ENCODE measurements at places on chromosomes 13 and 19.
A peak's percentile ranks its signal among the peaks of the same experiment; 100 is the strongest.

DNA sequence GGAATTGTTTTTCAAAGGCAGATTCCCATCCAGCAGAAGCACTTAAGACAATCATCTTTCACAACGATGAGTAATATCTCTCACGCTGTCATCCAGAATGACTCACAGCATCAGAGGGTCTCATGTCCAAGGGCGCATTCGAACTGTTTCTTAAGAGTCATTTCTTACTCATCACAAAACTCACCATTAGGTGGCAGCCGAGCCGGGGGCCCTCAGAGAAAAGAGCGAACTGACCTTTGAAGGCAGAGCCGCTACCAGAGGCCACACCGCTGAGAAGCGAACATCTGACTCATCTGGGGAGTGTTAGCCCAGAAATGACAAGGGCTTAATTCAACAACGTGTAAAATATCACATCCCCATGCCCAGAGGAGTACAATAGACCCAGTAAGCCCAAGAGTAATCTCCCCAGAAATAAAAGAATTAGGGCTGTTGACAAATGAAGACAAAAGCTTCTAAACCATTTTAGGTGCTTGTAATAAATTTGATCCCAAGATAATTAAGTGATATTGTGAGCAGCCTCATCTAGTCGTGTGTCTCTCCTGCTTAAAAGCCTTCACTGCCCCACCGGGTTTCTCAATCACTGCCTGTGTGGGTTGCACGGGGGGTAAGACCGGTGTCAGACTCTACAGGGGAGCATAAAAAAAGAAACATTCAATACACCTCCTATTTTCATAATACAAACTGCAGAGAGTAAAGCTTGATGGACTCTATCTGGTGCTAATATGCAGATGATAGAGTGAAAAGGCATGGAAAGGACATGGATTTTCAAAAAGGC is 96.2 kb downstream of the CYSLTR2 start:
- no peak for DNase-seq

- DNase-seq: no peak
Observed at GRCh38 chr13:20719783-20720182, 16.3 kb downstream of the IL17D start.

DNA sequence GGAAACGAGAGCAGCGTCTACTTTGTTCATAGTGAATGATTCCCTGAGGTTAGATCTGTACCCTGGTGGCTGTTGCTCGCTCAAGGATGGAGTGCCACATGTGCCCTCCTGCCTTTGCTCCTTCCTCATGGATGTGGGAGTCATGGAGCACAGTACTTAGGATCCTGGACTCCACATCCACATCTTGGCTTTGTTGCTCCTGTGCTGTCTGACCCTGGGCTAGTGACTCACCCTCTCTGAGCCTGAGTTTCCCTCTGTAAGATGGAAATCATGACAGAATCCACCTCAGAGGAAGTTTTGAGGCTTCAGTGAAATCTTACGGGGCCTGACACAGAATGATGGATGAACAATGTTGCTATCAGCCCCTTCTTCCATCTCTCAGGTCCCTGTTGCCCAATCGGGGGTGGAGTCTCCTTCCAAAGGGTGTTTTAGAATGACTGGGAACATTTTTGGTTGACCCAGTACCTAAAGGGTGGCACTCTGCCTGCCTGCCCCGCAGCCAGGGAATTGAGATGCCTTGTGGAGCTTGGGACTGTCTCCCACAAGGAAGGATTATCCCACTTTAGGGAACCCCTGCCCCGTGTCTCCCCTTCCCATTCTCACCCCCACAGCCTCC is 9.8 kb upstream of the TIMM50 start:
- DNase-seq: no peak

- no peak for DNase-seq
Observed at GRCh38 chr13:98778749-98779148, 26.3 kb upstream of the SLC15A1 start.

- DNase-seq: no peak
Observed at GRCh38 chr19:33559996-33560395, 38.4 kb upstream of the PEPD start.

GRCh38 chr19:39497996-39498797 is 550 bp upstream of the DLL3 start:
- DNase-seq: peak; percentile 83

DNA sequence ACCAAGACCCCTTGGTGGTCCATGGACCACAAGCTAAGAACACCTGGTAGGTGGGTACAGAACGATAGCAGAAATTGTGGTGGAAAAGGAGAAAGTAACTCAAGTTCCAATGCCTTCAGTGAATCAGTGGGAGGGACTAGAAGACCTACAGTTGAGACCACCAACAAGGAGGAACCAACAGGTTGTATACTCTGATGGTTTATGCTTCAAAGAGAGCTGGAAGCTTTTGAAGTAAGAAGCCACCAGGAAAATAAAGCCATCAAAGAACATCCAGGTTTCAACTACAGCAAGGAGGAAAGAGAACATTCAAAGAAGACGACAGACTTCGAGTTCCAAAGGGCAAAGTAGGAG is 42.4 kb downstream of the DIAPH3 start:
- no peak for DNase-seq

GRCh38 chr13:23866420-23867026 is 22.7 kb downstream of the MIPEP start:
- DNase-seq: no peak

DNA sequence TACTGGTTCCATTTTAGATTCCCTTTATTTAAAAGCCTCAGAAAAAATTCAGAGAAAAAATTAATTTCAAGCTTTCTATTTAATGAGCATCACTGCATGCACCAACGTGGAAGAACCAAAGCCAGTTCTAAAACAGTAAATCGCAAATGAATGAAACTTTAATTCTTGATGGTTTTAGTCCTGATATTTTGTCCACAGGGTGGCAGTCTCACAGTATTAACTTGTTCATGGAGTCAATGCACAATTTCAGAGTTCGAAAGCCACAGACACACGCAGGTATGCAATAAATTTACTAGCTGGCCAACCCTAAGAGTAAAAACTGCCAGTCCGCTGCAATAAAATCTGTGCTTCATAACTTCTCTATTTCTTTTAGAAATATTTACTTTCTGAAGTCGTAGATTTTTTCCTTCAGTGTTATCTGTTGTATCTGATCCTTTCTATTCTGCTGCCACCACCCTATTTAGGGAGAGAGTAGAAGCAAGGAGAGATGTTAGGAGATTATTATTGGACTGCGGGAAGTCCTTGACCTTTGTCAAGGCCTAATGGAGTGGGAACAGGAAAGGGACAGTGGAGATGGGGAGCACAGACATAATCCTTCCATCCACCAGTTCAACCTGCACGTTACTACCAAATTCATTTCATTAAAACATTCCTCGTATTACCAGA is 7.0 kb upstream of the WBP4 start:
- peak; percentile 10 for DNase-seq

- DNase-seq: no peak
Observed at GRCh38 chr13:29745704-29746103, 104.7 kb downstream of the UBL3 start.

GRCh38 chr19:34405892-34406660 is 1.9 kb downstream of the PDCD2L start:
- no peak for DNase-seq

DNA sequence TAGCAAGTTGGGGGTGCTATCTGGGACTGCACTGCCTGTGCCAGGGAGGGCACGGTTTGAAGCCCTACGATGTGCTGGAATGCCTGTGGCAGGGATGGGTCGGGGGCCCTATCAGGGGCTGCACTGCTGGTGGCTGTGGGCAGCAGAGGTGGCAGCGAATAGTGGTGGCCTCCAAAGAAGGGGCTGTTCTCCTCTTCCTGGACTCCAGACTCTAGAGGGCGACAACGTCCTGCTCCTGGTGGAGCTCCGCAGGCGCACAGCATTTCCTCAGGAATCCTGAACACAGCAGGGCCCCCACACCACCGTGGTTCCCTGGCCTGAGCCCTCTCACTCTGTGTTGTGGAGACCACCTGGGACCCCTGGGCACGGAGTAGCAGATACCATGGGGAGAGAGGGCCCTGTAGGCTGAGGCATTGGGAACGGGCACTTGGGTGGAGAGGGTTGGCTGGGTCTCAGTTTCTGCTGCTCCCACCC is 145.6 kb downstream of the TNFRSF19 start:
- DNase-seq: no peak

GRCh38 chr13:78650717-78651083 is 8.3 kb downstream of the OBI1 start:
- DNase-seq: no peak

DNA sequence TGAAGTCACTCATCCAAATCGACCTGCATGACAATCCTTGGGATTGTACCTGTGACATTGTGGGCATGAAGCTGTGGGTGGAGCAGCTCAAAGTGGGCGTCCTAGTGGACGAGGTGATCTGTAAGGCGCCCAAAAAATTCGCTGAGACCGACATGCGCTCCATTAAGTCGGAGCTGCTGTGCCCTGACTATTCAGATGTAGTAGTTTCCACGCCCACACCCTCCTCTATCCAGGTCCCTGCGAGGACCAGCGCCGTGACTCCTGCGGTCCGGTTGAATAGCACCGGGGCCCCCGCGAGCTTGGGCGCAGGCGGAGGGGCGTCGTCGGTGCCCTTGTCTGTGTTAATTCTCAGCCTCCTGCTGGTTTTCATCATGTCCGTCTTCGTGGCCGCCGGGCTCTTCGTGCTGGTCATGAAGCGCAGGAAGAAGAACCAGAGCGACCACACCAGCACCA is 5.9 kb downstream of the SLITRK5 start:
- no peak for DNase-seq
